Activated CD4-positive, alpha-beta T cell treated with anti-CD3 and anti-CD28 coated beads for 36 hours (primary cell): ENCODE measurements at places on chromosomes 2 and 18. TPM values are rescaled to one million over a fixed set of nuclear protein-coding genes. Genes with fewer than 3 reads are reported as not detected.

Gene COX7A2L
- 103 TPM for total RNA-seq

Gene MARCHF4
- not detected for total RNA-seq

Gene MEIS1
- not detected for total RNA-seq

Gene CENPO
- total RNA-seq = 42.4 TPM

Gene RASGRP3
- total RNA-seq = 4.5 TPM

Gene RTP5
- not detected for total RNA-seq

Gene CYRIA
- total RNA-seq = 2.8 TPM

Gene CENPA
- 37.0 TPM for total RNA-seq

Gene APLF
- 2.5 TPM for total RNA-seq

Gene TWIST2
- total RNA-seq = not detected

Gene CKAP2L
- total RNA-seq = 38.4 TPM

Gene SPR
- total RNA-seq = 9.8 TPM

Gene TMEM247
- total RNA-seq = not detected

Gene SERPINB3
- not detected for total RNA-seq

Gene GREB1L
- not detected for total RNA-seq

Gene MRO
- total RNA-seq = not detected

Gene ABHD1
- total RNA-seq = 0.65 TPM

Gene LRATD1
- total RNA-seq = not detected

Gene METTL5
- total RNA-seq = 165 TPM

Gene NFATC1
- 104 TPM for total RNA-seq

Gene POLE4
- total RNA-seq = 44.0 TPM

Gene XIRP2
- total RNA-seq = not detected

Gene RAD51AP2
- not detected for total RNA-seq

Gene REEP1
- 0.19 TPM for total RNA-seq

Gene CLEC4F
- not detected for total RNA-seq

Gene NAT8
- total RNA-seq = not detected

Gene DPYSL5
- total RNA-seq = 0.07 TPM

Gene NYAP2
- total RNA-seq = not detected

Gene LYPD6
- not detected for total RNA-seq

Gene CFC1B
- not detected for total RNA-seq

Gene KLHL41
- not detected for total RNA-seq

Gene CAPN14
- total RNA-seq = 0.51 TPM

Gene SCN3A
- 0.30 TPM for total RNA-seq
